ENCODE measurements at places on chromosomes 12 and 14. TPM values are rescaled to one million over a fixed set of nuclear protein-coding genes. Genes with fewer than 3 reads are reported as not detected.

GRCh38 chr14:89262041-89262440 is 155.0 kb downstream of the FOXN3 start:
- H3K36me3 ChIP-seq, result peaks cover 13% of the 10 kb centered on the region
- H3K27me3 ChIP-seq, result no peaks in the 10 kb centered on the region

DNA sequence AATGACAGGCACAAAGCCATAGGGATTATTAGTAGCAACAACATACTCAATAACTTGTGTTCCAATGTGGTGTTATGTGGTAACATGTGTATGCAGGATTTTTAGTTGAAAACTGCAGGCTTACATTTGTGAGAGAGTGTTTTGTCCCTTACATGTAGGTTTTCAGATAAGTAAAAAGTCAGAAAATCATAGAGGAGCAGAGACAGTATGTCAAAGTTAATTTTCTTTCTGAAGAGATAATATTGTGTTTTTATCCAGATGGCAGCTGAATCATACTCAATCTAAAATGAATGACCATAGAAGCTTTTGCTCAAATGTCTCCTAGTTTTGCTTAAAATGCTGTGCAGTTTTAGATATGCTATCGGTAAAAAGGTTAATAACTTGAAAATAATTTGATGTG is 277.0 kb downstream of the TRHDE start:
- H3K27me3 ChIP-seq, result no peaks in the 10 kb centered on the region
- DNase-seq, result no peak
- H3K4me1 ChIP-seq, result peaks cover 12% of the 10 kb centered on the region
- H3K4me3 ChIP-seq, result no peak overlapping the region

GRCh38 chr12:42282294-42282693 is 43.6 kb downstream of the ZCRB1 start:
- DNase-seq, result no peak
- no peaks in the 10 kb centered on the region for H3K27me3 ChIP-seq
- H3K4me1 ChIP-seq, result no peaks in the 10 kb centered on the region
- H3K36me3 ChIP-seq, result no peaks in the 10 kb centered on the region
- no peak overlapping the region for H3K27ac ChIP-seq
- no peak overlapping the region for H3K4me3 ChIP-seq

GRCh38 chr14:32472512-32473463 is 143.7 kb downstream of the AKAP6 start:
- no peak overlapping the region for H3K4me3 ChIP-seq
- no peaks in the 10 kb centered on the region for H3K27me3 ChIP-seq
- H3K27ac ChIP-seq, result peak overlapping the region; percentile 72
- H3K4me1 ChIP-seq, result peaks cover 32% of the 10 kb centered on the region

GRCh38 chr12:95216711-95217376 is 423 bp downstream of the FGD6 start:
- H3K27ac ChIP-seq, result peak overlapping the region; percentile 99
- DNase-seq, result no peak

GRCh38 chr14:77549451-77549850 is 50.8 kb upstream of the ISM2 start:
- H3K4me3 ChIP-seq, result no peak overlapping the region
- H3K27me3 ChIP-seq, result no peaks in the 10 kb centered on the region
- H3K4me1 ChIP-seq, result no peaks in the 10 kb centered on the region
- H3K27ac ChIP-seq, result no peak overlapping the region

DNA sequence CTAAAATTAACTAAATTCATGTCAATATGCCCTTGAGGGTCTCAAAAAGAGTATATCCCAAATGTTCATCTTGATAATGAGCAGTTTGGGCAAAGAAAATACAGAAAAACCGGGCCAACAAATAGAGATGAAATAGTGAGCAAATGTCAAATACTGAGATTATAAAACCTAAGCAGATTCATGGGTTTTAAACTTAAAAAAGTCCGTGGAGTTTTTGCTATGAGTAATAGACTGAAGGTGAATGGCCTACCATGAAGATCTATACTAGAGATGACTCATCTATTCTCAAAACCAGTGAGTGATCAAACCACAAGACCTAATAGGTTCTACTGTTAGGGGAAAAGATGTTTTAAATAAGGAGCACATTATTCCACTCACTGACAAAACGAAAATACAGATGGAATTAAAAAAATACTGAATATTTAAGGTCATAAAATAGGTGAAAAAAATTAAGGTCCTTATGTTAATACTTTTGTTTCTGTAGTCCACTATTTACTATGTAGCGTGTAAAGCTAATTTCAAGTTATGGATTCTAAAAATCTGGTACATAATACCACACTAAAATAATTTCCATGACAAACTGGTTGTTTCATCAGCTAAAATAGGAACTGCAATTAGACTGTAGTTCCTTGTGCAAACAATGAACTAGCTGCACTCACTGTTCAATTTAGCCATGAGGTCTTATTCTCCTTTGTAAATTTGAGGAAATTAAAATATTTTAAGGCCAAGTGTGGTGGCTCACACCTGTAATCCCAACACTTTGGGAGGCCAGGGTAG is 5.0 kb downstream of the HNRNPC start:
- H3K27ac ChIP-seq, result peak overlapping the region; percentile 81
- DNase-seq, result no peak
- peaks cover 65% of the 10 kb centered on the region for H3K4me1 ChIP-seq
- peak overlapping the region; percentile 100 for H3K4me3 ChIP-seq
- peaks cover 93% of the 10 kb centered on the region for H3K36me3 ChIP-seq

DNA sequence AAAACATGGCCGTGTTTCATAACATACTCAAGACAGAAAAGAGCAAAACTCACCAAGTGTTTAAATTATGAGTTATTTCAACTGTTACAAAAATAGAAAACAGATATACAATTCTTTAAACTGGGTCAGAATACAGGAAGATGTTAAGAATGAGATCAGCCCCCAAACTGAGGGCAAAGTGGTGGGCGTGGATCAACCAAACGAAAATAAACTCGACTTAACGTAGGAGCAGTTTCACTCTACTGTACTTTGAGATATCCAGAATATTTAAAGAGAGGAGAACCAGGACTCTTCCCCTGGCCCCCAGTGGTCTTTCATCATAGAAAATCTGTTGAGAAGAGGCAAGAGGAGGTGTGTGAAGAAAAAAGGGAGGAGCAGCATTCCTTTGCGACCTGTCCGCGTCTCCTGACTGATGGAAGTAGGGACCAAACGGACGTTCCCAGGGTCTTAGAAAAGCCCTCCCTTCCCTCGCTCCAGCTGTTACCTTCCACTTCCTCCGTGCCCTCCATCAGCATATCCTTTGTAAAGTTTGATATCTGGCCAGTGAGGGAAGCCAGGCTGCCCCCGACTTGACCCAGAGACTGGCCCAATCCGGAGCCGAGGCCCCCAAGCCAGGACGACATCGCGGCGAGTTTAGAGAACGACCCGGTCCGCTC is 668 bp downstream of the TRIP11 start:
- no peaks in the 10 kb centered on the region for H3K27me3 ChIP-seq
- H3K4me3 ChIP-seq, result peak overlapping the region; percentile 95
- H3K36me3 ChIP-seq, result peaks cover 6% of the 10 kb centered on the region
- DNase-seq, result peak; percentile 77
- peak overlapping the region; percentile 100 for H3K27ac ChIP-seq

DNA sequence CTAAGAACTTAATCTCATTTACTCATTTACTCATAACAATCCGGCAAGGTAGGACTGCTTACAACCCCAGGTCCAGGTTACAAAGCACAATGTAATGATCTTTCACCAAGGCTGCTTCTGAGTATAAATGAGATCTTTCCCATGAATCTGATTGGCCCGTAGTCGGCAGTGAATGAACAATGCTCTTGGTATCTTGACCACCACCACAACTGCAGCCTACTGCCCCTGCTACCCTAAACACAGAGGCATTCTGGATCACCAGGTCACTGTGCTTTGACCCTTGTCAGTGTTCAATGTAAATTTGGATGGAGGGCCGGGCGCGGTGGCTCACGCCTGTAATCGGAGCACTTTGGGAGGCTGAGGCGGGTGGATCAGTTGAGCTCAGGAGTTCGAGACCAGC is 15.9 kb downstream of the FAM181A start:
- H3K27ac ChIP-seq, result no peak overlapping the region
- H3K4me1 ChIP-seq, result peaks cover 8% of the 10 kb centered on the region
- peaks cover 22% of the 10 kb centered on the region for H3K27me3 ChIP-seq
- H3K4me3 ChIP-seq, result no peak overlapping the region
- DNase-seq, result no peak

GRCh38 chr14:54564071-54564867 is 2.7 kb upstream of the SAMD4A start:
- peaks cover 32% of the 10 kb centered on the region for H3K27me3 ChIP-seq
- no peaks in the 10 kb centered on the region for H3K36me3 ChIP-seq
- peaks cover 17% of the 10 kb centered on the region for H3K4me1 ChIP-seq

- peaks cover 14% of the 10 kb centered on the region for H3K4me1 ChIP-seq
- H3K27ac ChIP-seq, result no peak overlapping the region
- H3K4me3 ChIP-seq, result no peak overlapping the region
- H3K36me3 ChIP-seq, result no peaks in the 10 kb centered on the region
- no peak for DNase-seq
- H3K27me3 ChIP-seq, result no peaks in the 10 kb centered on the region
These were observed 40.1 kb downstream of the GALNT4 start for GRCh38 chr12:89484470-89484869.

DNA sequence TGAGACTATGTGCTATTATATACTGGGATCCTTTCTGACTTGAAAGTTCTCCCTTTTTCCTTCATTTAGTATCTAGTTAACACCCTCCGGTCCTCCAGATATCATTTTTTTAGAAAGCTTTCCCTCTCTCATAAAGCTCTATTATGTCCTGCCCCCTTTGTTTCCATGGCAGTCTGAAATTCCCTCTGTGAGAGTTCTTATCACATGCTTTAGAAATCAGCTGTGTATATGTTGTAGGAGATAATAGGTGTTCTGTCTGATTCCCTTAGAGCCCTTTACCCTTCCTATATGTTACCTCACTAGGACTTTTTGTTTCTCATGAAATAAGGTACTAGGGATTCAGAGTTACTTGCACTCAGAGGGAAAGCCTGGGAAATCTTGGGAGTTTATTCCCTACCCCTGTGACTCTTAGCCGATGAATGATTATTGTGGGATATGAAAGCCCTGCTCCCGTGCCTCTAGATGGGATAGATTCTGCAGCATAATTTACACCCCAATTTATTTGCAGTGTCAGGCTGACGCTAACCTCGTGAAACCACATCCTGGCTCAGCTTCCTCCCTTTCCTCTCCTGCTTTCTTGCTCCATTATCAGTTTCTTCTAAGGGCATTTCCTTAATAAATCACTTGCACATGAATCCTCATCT is 448.4 kb downstream of the MDGA2 start:
- DNase-seq, result no peak
- no peak overlapping the region for H3K4me3 ChIP-seq
- no peak overlapping the region for H3K27ac ChIP-seq
- no peaks in the 10 kb centered on the region for H3K27me3 ChIP-seq
- H3K4me1 ChIP-seq, result no peaks in the 10 kb centered on the region

DNA sequence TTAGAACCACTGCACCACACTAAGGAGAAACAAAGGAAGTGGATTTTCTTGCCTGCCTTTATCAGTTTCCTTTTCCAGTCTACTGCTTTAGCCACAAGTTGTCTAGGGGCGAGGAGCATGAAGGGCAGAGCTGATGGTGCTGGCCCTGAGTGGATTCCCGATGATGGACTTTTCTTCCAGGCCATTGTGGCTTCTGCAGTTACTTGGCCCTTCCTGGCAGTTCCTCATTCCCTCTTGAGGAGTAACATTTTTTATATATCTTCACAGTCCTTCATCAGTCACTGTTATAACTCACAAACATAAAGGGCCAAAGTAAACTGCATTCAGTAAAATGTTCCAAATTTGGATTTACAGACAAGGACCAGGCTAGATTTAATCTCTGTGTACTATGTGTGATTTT is 61.2 kb upstream of the SRSF5 start:
- H3K4me3 ChIP-seq, result no peak overlapping the region
- no peak for DNase-seq
- no peaks in the 10 kb centered on the region for H3K27me3 ChIP-seq
- H3K36me3 ChIP-seq, result no peaks in the 10 kb centered on the region

- no peak for DNase-seq
- H3K27ac ChIP-seq, result no peak overlapping the region
- H3K4me1 ChIP-seq, result no peaks in the 10 kb centered on the region
- no peak overlapping the region for H3K4me3 ChIP-seq
- peaks cover 10% of the 10 kb centered on the region for H3K36me3 ChIP-seq
These were observed 210.6 kb upstream of the NOVA1 start for GRCh38 chr14:26808407-26808806.

DNA sequence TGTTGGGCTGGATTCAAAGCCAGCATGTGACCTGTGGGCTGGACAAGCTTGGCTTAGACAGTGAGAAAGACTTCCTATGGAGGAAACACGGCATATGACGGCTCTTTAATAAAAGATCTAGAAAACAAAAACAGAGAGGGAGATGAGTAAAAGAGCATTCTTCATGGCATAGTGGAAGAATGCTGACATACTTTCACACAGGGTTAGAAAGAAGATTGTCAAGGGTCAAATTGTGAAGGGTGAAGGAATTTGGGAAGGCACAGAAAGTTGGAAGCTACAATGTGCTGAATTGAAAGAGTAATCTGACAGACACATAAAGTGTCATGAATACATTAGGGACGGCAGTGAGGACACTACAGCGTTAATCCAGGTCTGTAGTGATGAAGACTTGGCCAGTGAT is 63.4 kb downstream of the GALNT4 start:
- DNase-seq, result no peak
- peaks cover 25% of the 10 kb centered on the region for H3K4me1 ChIP-seq
- H3K36me3 ChIP-seq, result no peaks in the 10 kb centered on the region
- no peaks in the 10 kb centered on the region for H3K27me3 ChIP-seq
- no peak overlapping the region for H3K27ac ChIP-seq

DNA sequence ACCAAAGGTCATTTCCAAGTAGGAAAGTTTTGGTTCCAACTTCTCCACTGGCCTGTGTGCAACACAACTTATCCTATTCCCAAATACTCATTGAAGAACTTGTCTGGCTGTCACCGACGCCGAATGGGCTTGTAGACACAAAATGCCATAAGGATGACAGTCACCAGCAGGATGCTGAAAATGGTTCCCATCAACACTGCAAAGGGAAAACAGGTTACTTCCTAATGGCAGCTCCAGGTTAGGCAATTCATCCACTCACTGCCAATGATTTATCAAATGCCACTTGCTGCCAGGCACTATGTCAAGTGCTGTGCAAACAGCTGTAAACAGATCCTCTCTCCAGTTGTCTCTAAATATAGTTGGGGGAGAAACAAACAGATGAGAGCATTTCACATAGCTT is 6.1 kb downstream of the C12orf76 start:
- H3K27ac ChIP-seq, result peak overlapping the region; percentile 83
- peaks cover 19% of the 10 kb centered on the region for H3K4me1 ChIP-seq
- DNase-seq, result no peak
- peaks cover 14% of the 10 kb centered on the region for H3K36me3 ChIP-seq
- no peak overlapping the region for H3K4me3 ChIP-seq
- no peaks in the 10 kb centered on the region for H3K27me3 ChIP-seq

Gene CLEC4D
- not detected for total RNA-seq

Gene ITGA7
- total RNA-seq, result 96.2 TPM

Gene RIMBP2
- total RNA-seq, result 1.5 TPM

Gene SERPINA12
- total RNA-seq, result not detected

Gene ENDOU
- total RNA-seq, result not detected

Data from WTC11 (cell line).